Hippocampal formation (tissue), 2 donors: ENCODE measurements at places on chromosomes 5 and 9.

DNA sequence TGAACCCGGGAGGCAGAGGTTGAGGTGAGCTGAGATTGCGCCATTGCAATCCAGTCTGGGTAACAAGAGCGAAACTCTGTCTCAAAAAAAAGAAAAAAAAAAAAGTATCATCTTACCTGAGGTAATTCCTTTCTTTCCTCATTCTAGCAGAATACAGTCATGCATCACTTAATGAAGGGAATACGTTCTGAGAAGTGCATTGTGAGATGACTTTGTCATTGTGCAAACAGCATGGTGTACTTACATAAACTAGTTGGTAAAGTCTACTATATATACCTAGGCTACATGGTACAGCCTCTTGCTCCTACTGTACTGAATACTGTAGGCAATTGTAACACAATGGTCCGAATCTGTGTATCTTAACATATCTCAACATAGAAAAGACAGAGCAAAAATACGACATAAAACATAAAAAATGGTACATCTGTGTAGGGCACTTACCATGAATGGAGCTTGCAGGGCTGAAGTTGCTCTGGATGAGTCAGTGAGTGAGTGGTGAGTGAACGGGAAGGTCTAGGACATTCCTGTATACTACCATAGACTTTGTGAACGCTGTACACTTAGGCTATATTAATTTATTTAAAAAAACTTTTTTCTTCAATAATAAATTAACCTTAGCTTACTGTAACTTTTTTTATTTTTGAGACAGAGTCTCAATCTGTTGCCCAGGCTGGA is 100.4 kb downstream of the GLDC start:
- no peak for DNase-seq

GRCh38 chr5:23613566-23613965 is 106.2 kb downstream of the PRDM9 start:
- no peak for DNase-seq

DNA sequence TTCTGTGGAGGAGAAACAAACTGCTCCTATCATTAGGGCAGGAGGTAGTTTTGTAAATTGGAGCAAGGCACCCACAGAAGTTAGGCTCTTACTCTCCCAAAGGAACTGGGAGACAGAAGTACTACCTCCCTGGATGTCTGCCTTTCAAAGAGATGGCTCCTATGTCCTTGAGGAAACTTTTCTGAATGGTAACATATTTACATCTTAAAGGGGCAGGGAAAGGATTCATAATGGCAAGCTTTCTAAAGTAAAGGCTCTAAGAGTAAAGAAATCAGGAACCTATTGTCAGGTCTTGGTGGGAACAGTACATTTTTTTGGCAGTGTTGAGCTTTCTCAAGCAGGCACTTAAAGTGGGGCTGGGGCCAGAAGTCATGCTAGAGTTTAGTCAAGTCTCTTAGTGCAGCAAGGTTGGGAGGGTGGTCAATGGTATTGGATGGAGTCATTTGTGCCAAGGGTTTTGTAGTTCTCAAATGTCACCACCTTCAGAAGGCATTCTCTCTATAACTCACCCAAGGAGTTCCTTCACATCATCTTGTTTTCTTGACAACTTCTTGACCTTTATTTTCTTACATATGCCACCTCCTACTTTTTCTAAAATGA is 26.3 kb upstream of the NDFIP1 start:
- DNase-seq = no peak

DNA sequence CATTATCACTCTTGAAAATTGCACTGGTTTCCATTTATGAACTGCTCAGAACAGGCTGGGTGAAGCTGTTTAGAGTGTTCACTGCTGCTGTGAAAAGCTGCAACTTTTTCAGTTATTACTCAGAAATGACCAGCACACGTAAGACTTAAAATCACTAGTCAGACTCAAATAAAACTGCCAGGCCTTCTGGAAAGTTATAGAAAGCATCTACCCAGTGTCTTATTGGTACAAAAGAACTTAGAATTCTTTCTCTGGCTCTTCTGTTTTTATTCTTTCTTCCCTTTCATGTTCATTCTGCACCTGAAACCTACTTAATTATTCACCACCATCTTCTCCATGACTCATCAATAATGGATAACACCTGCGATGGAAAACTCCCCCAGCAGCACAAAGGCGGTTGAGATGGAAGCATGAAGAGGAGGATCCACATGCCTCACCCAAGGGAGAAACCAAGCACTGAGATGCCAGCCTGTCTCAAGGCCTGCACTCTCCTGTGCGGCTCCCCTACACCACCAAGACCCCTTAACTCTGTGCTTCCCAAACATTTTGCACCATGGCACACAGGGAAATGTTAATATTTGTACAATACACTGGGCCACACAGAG is 171.9 kb downstream of the ENTREP1 start:
- DNase-seq = no peak

- DNase-seq = no peak
Measured at GRCh38 chr5:158430166-158430797, 571.3 kb upstream of the CLINT1 start.

- DNase-seq = no peak
Measured at GRCh38 chr5:51684794-51685355, 301.6 kb downstream of the ISL1 start.

DNA sequence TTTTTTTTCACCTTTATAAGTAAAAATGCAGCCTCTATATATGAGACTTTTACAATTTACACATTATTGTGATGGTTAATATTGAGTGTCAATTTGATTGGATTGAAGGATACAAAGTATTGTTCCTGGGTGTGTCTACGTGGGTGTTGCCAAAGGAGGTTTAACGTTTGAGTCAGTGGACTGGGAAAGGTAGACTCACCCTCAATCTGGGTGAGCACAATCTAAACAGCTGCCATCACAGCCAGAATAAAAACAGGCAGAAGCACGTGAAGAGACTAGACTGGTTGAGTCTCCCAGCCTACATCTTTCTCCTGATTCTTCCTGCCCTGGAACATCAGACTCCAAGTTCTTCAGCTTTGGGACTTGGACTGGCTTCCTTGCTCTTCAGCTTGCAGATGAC is 132.8 kb upstream of the DPYSL3 start:
- DNase-seq = no peak
